ENCODE measurements at places on chromosomes 3 and 15.

DNA sequence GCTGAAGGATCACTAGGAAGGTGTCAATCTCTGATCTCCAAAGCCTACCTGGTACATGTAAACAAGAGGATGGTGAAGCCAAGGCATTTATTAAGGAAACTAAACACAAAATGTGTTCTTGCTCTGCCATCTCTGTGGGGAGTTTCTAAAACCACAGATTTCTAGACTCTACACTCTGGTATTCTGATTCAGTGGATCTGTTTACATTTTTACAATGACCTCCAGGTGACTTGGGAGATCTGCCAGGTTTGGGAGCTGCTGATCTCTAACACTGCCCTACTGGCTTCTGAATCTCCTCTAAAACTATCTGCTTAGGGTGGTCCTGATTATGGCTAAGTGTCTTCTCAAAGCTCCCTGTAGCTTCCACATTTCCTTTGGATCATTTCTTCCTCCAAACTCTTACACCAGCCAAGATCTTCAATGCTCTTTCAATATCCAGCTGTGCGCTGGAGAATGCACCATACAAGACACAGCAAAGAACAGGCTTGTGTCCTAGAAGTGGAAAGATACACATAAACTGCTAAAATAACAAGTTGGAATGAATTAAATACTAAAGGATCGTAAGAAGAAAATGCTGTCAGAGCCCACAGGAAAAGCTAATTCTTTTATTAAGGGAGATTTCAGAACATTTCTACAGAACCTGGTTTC, 72.7 kb downstream of the GREM1 start:
- no peak for DNase-seq

GRCh38 chr15:92365906-92366305, 27.8 kb upstream of the ST8SIA2 start:
- DNase-seq = no peak

DNA sequence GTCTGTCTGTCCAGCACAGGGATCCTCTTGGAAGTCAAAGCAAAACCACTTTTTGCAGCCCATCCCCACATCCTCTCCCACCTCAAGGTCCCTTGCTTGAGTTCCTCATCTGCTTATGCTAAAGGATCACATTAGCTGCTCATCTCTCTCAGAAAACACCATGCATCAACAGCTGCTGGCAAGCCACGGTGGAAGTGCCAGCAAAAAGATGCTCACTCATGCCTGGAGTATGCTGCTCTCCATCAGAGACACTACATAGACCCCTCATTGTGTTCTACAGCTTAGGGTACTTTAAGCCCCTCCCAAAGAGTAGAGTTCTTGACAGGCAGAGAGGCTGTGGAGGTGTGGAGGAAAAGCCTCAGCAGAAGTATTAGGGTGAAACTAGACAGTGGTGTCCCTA, 94.6 kb upstream of the COL8A1 start:
- no peak for DNase-seq

GRCh38 chr3:178705925-178706324, 169.7 kb downstream of the KCNMB2 start:
- no peak for DNase-seq

DNA sequence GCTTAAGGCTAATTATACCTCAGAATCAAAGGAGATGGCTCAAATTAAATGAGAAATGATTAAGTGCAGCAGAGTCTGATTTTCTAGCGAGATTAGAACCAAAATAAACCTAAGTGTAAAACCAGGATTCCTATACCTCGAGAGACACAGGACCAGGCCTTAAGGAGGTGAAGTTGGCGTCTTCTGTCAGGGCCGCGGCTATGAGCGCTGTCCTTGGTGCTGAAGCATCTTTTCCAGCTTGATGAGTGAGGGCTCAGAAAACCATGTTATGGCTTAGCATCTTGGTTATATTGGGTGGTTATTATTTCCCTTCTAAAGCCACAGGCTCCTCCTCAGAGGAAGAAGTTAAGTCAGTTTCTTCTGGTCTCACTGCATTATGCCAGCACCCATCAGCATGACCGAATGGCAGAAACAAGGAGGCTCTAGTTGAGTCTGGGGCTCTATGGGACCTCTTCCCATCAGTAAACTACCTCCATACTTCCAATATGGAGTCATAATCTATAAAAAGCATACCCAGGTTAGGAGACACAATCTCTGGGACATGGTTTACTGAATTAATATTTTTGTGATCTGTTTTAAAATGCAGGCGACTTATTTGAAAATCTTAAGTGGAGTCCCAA, 120.1 kb upstream of the NMNAT3 start:
- DNase-seq = no peak

- DNase-seq = no peak
These were observed 24.9 kb upstream of the GATM start for GRCh38 chr15:45402955-45403877.

DNA sequence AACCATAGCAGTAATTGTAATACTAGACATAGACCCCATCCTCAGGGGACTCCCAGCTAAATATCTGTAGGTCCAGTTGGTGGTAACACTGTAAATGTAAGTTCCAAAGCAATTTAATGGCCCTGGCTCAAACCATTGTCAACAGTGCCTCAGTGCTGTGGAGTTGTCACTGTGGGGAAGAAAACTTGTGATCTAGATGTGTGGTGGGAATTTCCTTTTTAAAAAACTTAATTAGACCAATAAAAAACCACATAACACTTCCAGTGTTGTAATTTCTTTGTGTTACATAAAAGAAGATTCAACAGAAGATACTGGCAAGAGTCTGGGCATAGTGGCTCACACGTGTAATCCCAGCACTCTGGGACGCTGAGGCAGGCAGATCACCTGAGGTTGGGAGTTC, 138.6 kb upstream of the UMPS start:
- DNase-seq = no peak
